Thyroid gland (tissue), 4 donors: ENCODE measurements at places on chromosomes 5 and 9.

DNA sequence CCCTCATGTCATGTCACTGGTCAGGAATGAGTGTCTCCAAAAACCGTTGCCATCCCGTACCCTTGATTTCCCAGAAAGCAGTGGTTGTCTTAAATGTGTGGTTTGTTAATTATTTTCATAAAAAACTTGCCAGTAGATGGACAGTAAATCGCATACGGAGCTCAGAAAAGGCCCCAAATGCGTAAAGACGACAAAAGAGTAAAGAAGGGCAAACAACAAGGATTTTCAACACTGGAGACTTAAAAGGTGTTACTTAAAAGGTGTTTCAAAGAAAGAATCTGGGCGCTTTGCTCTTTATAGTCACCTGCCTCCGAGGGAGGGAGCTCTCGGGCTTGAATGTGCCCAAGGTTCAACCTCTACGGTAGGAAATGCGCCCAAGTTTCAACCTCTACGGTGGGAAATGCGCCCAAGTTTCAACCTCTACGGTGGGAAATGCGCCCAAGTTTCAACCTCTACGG, 734 bp downstream of the KIF27 start:
- H3K27ac ChIP-seq, result peak overlapping the region; percentile 98
- peak overlapping the region; percentile 5 for H3K4me3 ChIP-seq
- no peaks in the 10 kb centered on the region for H3K27me3 ChIP-seq

- H3K36me3 ChIP-seq, result no peaks in the 10 kb centered on the region
- peaks cover 28% of the 10 kb centered on the region for H3K4me1 ChIP-seq
- no peak overlapping the region for H3K27ac ChIP-seq
Measured at GRCh38 chr5:142078221-142078620, 30.4 kb upstream of the NDFIP1 start.

GRCh38 chr5:1770443-1770802, 29.2 kb downstream of the MRPL36 start:
- H3K27me3 ChIP-seq, result no peaks in the 10 kb centered on the region
- no peak for DNase-seq
- no peaks in the 10 kb centered on the region for H3K36me3 ChIP-seq
- H3K27ac ChIP-seq, result no peak overlapping the region
- H3K4me1 ChIP-seq, result no peaks in the 10 kb centered on the region

DNA sequence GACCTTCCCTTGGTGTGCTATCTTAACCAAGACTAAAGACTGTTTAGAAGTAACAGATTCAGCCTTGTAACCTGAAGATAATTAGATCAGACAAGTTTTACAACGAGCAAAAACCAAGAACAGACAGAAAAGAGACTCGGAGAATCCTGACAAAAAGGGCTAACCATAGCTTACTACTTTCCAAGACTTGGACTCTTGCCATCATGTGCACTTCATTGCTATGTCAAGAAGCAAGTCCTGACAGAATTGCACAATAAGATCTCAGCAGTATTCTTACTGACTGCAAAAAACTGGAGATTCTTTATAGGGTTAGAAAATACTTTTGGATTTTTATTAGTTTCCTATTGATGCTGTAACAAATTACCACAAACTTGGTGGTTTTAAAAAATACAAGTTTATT, 1539.0 kb upstream of the NUDT12 start:
- H3K4me3 ChIP-seq, result no peak overlapping the region
- DNase-seq, result peak; percentile 4
- no peaks in the 10 kb centered on the region for H3K36me3 ChIP-seq
- H3K4me1 ChIP-seq, result no peaks in the 10 kb centered on the region

GRCh38 chr5:77645158-77645994, 6.9 kb upstream of the OTP start:
- H3K27ac ChIP-seq, result no peak overlapping the region
- H3K4me1 ChIP-seq, result no peaks in the 10 kb centered on the region
- H3K27me3 ChIP-seq, result peaks cover 51% of the 10 kb centered on the region

- H3K36me3 ChIP-seq, result no peaks in the 10 kb centered on the region
- H3K4me3 ChIP-seq, result no peak overlapping the region
- no peaks in the 10 kb centered on the region for H3K27me3 ChIP-seq
Measured at GRCh38 chr5:146540414-146540813, 24.4 kb upstream of the GPR151 start.

DNA sequence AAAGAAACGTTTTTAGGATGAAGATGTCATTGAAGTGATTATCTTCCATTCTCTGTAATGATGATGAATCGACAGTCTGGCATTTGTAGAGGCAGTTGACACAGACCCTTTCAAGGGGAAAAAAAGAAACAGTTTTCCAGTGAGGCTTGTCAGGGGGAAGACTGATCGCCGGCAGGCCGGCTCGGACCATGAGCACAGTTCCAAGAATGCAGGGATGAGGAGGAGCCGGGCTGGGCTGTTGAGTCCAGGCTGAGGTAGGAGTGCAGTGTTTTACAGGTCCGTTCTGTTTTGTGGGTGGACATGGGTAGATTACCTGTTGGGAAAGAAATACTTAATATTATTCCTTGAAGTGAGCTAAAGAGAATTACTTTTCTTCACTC, 194.6 kb downstream of the AOPEP start:
- DNase-seq, result peak; percentile 55
- H3K27ac ChIP-seq, result peak overlapping the region; percentile 97
- no peak overlapping the region for H3K4me3 ChIP-seq
- no peaks in the 10 kb centered on the region for H3K27me3 ChIP-seq
- H3K4me1 ChIP-seq, result peaks cover 31% of the 10 kb centered on the region
- no peaks in the 10 kb centered on the region for H3K36me3 ChIP-seq

- no peak for DNase-seq
- H3K27me3 ChIP-seq, result no peaks in the 10 kb centered on the region
- H3K4me1 ChIP-seq, result no peaks in the 10 kb centered on the region
Measured at GRCh38 chr5:38718771-38719391, 126.9 kb upstream of the OSMR start.

- no peak for DNase-seq
- no peaks in the 10 kb centered on the region for H3K27me3 ChIP-seq
- no peaks in the 10 kb centered on the region for H3K36me3 ChIP-seq
- no peak overlapping the region for H3K27ac ChIP-seq
- peaks cover 23% of the 10 kb centered on the region for H3K4me1 ChIP-seq
Measured at GRCh38 chr9:125523681-125524080, 183.3 kb downstream of the MAPKAP1 start.

DNA sequence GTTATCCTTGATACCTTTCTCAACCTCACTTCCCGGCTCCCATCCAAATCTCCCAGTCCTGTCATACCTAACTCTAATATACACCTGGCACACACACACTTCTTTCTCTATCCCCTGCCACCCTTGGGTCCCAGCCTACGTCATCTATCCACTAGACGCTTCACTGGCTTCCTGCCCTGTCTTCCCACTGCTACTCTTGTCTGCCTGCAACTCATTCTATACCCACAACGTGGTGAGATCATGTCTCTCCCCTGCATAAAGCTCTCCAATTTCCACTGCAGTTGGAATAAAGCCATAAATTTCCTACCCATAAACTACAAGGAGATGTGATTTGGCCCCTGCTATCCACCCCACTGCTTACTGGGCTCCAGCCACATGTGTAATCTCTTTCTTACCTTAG, 93.5 kb downstream of the JMY start:
- no peaks in the 10 kb centered on the region for H3K4me1 ChIP-seq
- H3K36me3 ChIP-seq, result no peaks in the 10 kb centered on the region
- no peaks in the 10 kb centered on the region for H3K27me3 ChIP-seq
- H3K27ac ChIP-seq, result no peak overlapping the region
- H3K4me3 ChIP-seq, result no peak overlapping the region

DNA sequence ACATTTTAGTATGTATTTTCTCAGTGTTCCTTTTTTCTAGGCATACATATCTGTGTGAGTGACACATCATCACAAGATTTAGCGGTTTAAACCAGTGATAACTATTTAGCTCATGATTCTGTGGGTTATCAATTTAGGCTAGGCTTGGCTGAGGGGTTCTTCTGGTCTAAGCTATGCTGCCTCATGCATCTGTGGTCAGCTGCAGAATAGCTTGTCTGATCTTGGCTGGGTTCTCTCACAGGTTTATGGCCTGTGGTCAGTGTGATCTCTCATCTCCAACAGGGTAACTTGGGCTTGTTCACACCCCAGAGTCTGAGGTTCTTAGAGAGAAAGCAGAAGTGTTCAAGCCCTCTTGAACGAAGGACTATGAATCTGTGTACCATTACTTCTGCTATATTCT, 363.3 kb downstream of the KDM4C start:
- H3K4me3 ChIP-seq, result no peak overlapping the region
- H3K27me3 ChIP-seq, result no peaks in the 10 kb centered on the region
- H3K36me3 ChIP-seq, result no peaks in the 10 kb centered on the region
- H3K4me1 ChIP-seq, result no peaks in the 10 kb centered on the region

GRCh38 chr5:65262649-65263059, 219.1 kb downstream of the ADAMTS6 start:
- H3K4me1 ChIP-seq, result no peaks in the 10 kb centered on the region
- H3K4me3 ChIP-seq, result no peak overlapping the region
- H3K27ac ChIP-seq, result no peak overlapping the region
- H3K36me3 ChIP-seq, result no peaks in the 10 kb centered on the region
- H3K27me3 ChIP-seq, result no peaks in the 10 kb centered on the region
